ENCODE measurements at places on chromosomes 7 and 10.
A peak's percentile ranks its signal among the peaks of the same experiment; 100 is the strongest.

DNA sequence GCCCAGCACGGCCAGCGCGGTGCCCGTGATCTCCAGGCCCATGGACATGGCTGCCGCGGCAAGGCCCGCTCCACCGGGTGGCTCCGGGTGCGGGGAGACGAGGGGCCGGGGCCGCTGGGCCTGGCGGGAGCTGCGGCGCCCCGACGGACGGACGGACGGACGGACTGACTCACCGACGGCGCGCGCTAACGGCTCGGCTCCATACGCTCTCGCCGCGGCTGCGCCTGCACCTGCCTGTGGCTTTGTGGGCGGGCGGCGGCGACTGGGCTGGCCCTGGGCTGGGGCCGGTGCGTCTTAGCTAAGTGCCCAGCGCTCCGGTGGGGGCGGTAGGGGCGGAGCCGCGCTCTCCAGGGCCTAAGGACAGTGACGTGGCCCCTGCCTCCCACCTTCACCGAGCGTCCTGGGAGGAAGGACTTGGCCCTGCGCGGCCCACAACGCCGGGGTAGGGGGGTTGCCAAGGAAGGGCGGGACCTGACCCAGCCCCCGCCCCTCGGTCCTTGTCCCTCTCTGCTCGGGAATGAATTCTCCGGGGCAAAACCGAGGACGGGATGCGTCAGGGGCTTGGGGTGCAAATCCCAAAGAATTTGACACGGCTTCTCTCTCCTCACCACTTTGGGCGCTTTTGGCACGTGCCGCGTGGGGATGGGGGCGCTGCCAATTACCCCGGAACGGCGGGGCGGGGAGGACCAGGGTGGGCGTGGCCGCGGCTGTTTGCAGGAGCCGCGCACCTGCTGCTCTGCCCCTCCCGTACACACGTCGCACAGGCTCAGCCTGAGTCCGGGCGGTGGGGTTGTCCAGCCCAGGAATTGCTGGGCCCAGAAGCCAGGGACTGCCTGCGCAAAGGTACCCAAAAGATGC is at the start of gene CLDN3:
TSS of gene CLDN3 (minus strand) at position 269 of the 858 bp plus-strand sequence. CDS start at position 48, 221 bp downstream.
- peak; percentile 94 for DNase-seq

GRCh38 chr7:537911-538634 is 18.4 kb upstream of the PDGFA start:
- DNase-seq, result no peak

DNA sequence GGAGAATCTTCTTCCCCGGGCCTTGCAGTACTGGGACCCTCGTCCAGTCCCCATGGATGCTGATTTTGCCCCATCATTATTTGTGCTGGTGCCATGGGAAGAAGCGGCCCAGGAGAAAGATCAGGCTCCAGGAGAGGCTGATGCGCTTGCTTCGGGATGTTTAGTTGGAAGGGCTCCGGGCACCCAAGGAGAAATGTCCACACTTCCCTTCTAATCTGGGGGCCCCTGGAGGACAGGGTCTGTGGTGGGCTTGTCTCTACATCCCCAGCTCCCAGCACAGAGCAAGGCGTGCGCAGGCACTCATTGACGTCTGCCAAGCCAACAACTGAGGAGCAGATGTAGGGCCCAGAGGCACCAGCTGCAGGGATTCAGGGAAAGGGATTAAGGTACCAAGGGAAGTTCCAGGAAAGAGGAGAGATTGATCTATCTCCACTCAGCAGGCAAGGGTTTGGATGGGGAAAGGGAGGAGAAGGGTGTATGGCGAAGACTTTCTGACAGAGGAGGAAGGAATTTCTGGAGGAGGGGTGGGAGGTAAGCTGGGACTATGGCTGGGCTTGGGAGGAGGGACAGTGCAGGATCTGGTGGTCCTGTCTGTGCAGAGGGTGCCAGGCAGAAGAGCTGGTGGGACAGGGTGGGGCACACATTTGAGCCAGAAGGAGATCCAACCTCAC is 38.7 kb upstream of the LEP start:
- no peak for DNase-seq

DNA sequence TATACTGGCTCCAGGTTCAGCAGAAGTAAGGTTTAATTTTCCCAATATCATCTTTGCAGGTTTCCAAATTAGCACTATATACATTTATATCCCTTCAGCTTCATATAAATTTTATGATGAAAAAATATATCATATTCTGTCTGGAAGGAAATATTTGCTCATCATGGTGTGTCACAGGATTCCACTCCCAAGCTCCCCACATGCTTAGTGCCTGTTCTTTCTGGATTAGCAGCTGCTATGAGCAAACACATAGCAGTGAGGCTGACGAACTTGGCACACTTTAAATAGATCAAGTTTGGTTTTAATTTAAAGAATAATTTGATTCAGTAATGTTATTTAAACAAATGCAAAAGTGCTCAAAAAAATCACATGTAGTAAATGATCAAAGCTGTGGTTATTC is 251.9 kb downstream of the AGMO start:
- DNase-seq, result no peak

DNA sequence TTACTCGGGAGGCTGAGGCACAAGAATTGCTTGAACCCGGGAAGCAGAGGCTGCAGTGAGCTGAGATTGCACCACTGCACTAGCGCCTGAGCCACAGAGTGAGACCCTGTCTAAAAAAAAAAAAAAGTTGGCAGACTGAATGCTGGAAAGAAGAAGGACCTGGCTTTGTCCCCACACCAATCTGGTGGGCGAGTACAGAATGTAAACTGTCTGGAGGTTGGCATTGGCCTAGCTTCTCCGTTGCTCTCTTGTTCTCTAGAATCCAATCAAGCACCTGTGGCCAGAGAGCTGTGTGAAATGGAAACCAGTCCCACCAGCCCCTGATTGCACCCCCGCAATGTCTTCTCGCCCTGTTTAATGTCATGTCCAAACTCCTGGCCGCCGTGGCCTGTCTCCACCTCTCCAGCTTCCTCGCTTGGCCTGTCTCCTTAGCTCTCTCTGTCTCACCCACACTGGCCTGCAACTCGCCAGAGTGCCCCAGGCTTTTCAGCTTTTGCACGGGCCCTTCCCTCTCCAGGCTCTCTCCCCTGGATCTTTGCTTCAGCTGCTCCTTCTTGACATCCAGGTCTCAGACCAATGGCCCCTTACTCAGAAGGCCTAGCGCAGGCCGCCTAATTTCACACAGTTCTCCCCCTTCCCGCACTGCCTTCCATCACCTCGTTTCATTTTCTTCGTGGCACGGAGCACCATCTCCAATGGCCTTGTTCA is 670 bp upstream of the AGK start:
- no peak for DNase-seq

DNA sequence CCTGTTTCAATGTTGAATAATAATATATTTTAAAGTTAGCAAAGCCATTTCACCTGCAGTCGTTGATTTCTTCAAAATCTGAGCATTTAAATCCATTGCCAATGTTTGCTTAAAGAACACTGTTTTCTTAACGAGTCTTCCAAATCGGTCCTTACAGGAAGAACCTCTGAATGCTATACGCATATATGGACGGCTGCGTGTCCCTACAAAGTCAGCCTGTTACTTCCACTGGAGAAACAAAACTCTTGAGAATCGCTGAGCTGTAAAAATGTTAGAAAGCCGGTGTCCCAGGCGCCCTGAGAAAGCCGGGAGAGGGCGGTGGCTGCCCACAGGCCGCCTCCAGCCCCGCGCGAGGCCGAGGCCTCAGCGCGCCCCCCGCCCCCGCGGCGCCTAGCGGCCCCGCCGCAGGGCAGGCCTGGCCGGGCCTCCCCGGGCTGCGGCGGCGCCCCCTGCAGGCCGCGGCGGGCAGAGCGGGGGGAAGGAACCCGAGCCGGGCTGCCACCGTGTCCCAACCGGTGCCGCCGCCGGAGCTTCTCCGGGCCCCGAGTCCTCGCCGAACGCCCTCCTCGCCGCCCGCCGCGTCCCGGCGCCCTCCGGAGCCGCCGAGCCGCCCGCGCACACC is at the start of gene FHIP2A:
TSS of gene FHIP2A (plus strand) at position 488 of the 622 bp plus-strand sequence. CDS start 299 bp downstream, outside the sequence.
- peak; percentile 29 for DNase-seq

DNA sequence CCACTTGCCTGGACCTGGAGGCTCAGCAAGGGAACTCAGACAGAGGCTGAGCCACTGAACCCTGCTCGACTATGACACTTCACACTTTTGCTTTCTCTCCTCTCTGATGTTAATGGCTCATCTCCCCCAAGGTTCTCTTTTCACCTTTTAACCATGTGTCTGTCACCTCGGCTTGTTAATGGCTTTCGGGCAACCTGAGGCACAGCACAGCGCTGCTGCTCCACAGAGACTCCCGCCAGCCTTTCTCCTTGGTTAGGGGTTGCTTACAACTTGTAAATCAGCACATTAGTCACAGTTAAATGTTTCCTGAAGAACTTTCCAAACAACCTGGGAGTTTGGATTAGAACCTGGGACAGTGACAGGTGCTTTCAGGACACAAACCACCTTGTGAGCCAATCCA is 136.2 kb upstream of the TBX20 start:
- no peak for DNase-seq

- no peak for DNase-seq
Observed at GRCh38 chr10:93413252-93413689, 68.9 kb downstream of the MYOF start.

GRCh38 chr10:49617121-49618020 is 3.5 kb downstream of the CHAT start:
- DNase-seq, result no peak

DNA sequence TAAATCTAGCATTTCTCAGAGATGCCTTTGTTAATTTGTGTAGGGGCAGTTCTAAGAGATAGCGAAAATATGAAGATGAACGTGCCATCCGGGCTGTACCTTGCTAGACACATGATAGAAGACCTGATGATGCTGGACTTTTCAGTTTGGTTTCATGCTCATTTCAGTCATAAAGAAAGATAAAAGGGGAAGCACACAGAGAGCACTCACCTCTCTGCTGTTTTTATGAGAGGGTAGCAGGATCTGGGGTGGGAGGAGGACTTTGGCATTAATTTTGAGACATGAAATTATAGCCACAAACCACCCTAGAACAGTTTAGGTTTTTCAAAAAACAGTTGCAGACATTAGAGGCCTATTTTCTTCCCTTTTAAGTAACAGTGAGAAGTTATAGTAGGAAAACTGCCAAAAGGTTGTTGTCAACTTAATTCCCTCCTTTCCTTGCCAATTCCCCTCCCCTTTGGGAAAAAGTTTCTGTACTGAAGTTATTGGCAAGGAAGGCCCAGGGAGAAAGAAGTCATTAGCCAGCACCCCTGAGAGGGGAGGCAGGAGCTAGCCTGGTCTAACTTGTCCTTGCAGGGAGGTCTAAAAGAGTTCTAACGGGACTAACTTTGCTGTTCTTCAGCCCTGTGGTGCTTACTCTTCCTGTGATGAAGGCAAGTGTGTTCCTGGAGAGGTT is 2.6 kb downstream of the ST7 start:
- DNase-seq, result no peak

- DNase-seq, result no peak
Observed at GRCh38 chr10:129696636-129697035, 229.6 kb downstream of the MGMT start.

DNA sequence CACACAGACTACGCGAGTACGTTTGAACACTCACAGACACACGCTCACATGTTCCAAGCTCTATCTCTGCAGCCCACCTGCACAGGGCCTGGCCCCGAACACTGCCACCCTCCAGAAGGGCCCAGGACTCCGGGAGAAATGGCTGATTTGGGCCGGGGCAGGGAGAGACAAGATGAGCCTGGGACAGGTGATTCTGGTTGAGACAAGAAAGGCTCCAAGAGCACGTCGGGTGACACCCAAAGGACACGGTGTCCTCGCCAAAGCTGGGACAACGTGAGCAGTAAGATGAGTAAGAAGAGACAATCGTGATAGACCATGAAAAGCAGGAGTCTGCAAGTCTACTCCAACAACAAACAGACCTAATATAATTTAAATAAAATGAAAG is 9.2 kb downstream of the GPER1 start:
- DNase-seq, result no peak

- DNase-seq, result no peak
Observed at GRCh38 chr10:77552252-77552651, 85.4 kb downstream of the KCNMA1 start.

DNA sequence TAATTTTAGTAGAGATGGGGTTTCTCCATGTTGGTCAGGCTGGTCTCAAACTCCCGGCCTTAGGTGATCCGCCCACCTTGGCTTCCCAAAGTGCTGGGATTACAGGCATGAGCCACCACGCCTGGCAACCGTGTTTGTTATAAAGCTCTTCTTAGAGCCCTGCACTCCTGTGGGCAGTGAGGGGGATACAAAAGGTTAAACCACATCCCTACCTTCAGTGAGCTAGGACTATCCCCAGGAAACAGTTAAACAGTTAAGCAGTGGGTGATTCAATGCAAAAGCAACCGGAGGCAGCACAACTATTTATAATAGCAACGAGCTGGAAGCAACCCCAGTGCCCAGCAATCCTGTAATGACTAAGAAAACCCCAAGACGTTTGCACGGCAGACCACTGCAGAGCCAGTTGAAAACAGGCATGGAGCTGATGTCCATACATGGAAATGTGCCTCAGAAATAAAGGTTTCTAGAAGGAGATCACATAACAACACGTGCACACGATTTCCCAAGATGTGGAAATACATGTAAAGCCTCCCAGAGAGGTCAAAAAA is 107.2 kb upstream of the LYZL2 start:
- no peak for DNase-seq

GRCh38 chr7:118132764-118133163 is 51.2 kb upstream of the LSM8 start:
- DNase-seq, result no peak

GRCh38 chr10:52257692-52258075 is 56.4 kb upstream of the DKK1 start:
- no peak for DNase-seq

DNA sequence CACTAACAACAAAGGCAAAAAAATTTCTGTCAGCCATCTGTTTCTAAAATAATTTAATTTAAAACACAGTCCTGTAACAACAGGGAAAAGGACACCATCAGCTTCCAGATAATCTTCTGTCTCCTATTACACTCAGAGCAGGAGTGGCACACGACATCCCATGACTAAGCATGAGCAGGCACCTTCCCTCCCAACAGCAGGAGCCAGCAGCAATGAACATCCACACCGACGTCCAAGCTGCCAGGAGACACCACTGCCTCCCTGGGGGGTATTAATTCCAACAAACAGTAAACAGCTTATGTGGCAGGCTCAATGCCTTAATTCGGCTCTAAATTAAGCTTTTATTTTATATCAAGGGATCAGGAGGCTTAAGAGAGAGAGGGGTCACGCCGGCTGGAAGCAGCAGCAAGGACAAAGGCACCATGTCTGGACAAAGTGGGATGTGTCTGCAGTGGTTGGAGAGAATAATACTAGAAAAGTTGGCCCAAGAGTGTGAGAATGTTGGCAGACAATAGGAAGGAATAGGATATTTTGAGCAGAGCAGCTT is 45.7 kb downstream of the KIAA1549 start:
- DNase-seq, result no peak

GRCh38 chr7:35012160-35012559 is 25.1 kb downstream of the DPY19L1 start:
- no peak for DNase-seq

DNA sequence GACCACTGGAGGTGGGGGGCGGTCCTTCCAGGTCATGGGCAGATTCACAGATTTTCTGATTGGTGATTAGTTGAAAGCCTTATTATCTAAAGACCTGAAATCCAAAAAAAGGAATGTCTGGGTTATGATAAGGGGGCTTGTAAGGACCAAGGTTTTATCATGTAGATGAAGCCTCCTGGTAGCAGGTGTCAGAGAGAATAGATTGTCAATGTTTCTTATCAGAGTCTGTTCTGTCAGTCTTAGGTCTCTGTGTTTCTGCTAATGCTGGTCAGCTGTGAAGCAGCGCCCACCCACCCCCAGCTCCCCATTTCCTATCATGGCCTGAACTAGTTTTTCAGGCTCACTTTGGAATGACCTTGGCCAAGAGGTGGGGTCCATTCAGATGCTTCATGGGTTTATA is 21.2 kb downstream of the TES start:
- DNase-seq, result no peak
